ENCODE measurements at places on chromosomes 2 and 18.
A peak's percentile ranks its signal among the peaks of the same experiment; 100 is the strongest.

GRCh38 chr2:79219383-79219988, 59.9 kb upstream of the REG3A start:
- no peak for DNase-seq

GRCh38 chr2:72896446-72896845, 9.2 kb downstream of the SPR start:
- no peak for DNase-seq

- DNase-seq, result no peak
Observed at GRCh38 chr18:5529471-5529870, 14.3 kb downstream of the EPB41L3 start.

GRCh38 chr2:120632796-120633646, 102.6 kb upstream of the GLI2 start:
- no peak for DNase-seq

GRCh38 chr2:228318218-228318617, 136.7 kb upstream of the SPHKAP start:
- no peak for DNase-seq

GRCh38 chr18:46916551-46917107, 678 bp downstream of the PIAS2 start:
- peak; percentile 7 for DNase-seq

DNA sequence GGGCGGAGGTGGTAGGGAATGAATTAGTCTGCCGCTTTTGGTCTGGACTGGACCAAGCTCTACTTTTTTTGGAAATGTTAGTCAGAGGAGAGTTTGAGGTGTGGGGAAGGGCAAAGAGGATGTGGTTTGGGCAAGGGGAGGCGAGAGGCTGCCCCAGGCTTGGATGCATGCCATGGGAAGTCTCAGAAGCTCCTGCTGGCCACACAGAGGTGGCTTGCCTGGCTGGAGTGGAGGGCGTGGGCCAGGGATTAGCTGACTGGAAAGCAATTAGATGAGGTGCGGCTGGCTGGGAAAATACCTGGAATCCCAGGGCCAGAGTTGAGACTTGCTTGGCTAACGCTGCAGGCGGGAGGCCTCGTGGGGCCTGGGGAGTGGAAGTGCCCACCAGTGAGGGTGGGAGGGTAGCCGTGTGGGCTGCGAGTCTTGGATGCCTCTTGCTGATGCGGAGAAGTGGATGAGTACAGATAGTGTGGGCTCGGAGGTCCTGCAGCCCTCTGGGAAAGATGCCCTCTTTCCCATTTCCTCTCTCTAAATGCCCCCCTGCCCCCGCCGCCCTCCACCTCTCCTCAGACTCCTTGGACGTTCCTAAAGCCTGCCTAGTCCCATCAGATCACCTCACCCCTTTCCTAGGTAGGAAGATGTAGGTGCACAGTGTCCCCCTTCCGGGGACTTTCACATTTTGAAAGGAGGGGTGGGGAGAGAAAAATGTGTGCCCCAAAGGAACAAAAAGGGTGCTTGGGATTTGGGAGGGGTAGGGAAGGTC, 117.6 kb downstream of the SMAD7 start:
- DNase-seq, result no peak

DNA sequence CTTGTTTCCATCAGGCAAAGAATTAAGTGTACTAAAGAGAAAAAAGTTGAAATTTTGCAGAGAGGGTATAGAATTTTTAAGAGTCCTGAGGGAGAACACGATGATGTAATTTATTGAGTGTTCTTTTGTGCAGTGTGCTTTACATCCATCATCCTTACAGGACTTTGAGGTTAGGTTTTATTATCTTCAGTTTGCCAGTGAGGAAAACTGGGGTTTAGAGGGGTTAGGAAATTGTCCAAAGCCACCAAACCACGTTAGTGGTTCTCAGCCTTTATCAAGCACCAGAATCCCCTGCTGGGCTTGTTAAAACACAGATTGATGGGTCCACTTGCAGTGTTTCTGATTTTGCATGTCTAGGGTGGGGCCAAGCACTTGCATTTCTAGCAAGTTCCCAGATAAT, 277.5 kb downstream of the KCNS3 start:
- DNase-seq, result no peak

DNA sequence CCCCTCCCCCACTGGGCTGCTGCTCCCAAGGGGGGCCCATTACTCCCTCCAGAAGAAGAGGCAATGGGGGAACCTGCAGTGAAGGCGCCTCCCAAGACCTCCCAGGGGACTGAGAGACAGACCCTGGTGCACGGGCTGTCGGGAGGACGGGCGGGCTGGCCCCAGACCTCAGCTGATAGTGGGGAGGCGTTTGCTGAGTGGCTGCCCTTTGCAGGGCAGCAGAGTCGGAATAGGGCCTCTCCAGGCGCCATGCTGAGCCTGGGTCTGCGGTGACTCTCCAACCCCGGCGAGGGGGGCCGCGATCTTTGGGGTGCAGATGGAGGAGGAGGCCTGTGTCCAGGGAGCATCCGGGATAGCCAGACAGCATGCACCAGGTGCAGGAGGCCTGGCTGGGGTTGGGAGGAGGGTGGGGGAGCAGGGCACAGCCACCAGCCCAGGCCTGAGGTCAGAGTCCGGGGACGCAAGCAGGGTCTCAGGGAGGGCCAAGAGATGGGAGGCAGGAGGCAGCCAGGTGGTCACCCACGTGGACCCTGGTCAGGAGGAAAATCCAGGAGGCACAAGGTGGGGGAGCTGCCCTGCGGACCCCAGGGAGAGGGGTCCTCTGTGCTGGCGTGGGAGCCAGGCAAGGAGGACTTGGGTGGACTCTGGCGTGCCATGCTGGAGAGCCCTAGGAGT, 11.0 kb downstream of the CROCC2 start:
- no peak for DNase-seq

- no peak for DNase-seq
Observed at GRCh38 chr2:188276255-188276654, 15.4 kb upstream of the GULP1 start.

DNA sequence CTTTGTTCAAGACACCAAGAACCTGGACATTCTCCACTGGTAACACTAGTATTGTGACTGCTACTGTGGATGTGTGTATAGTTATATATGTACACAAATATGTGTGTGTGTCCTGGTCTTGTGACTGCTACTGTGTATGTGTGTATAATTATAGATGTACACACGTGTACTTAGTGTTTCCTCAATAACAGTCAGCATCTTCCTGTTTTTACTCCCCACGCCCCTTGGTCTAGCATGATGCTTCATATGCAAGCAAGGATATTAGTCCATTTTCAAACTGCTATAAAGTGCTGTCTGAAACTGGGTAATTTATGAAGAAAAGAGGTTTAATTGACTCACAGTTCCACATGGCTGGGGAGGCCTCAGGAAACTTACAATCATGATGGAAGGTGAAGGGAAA, 802.7 kb downstream of the RNF144A start:
- no peak for DNase-seq

- no peak for DNase-seq
Observed at GRCh38 chr2:43185146-43185545, 41.3 kb downstream of the ZFP36L2 start.

DNA sequence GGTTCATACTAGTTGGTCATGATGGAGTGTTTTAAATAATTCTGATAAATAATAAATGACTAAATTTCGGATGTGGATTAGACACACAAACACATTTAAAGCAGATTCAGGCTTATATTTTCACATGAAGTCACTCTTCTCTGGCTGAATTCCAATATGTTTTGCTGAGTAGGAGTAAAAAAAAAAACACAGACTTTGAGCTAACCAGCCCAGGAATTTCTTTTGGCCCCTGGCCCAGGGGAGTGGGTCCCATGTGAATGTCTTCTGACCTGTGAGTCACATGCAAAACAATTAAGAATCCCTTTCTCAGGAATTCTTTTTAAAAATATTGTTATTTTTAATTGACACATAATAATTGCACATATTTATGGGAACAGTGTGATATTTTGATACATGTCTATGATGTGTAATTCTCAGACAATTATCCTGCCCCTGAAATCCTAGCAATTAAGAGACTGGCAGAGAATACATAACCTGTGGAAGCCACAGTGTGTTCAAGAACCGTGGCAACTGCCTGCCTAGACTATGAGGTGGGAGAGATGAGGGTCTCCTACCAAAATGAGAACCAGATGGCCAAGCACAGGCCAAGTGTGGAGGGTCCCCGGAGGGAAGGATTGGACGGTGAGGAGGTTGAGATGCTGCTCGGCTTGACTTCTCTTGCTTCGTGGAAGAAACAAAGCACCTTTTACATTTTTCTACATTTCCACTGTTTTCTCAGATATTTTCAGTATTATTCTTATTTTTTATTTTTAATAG, 236.4 kb downstream of the PIEZO2 start:
- no peak for DNase-seq

- no peak for DNase-seq
Observed at GRCh38 chr2:20430461-20431300, 16.2 kb upstream of the RHOB start.

- DNase-seq, result no peak
Observed at GRCh38 chr2:179604598-179604997, 256.8 kb downstream of the ZNF385B start.

GRCh38 chr2:195600778-195601177, 56.2 kb upstream of the SLC39A10 start:
- DNase-seq, result no peak

DNA sequence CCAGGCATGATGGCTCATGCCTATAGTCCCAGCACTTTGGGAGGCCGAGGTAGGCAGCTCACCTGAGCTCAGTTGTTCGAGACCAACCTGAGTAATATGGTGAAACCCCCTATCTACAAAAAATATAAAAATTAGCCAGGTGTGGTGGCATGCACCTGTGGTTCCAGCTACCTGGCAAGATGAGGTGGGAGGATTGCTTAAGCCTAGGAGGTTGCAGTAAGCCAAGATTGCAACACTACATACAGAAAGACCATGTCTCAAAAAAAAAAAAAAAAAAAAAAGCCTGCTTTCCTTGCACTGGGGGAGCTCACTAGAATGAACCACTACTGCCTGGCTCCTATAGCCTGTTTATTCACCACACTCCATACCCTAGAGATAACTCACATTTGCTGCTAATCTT, 7.4 kb upstream of the MAT2A start:
- DNase-seq, result no peak

DNA sequence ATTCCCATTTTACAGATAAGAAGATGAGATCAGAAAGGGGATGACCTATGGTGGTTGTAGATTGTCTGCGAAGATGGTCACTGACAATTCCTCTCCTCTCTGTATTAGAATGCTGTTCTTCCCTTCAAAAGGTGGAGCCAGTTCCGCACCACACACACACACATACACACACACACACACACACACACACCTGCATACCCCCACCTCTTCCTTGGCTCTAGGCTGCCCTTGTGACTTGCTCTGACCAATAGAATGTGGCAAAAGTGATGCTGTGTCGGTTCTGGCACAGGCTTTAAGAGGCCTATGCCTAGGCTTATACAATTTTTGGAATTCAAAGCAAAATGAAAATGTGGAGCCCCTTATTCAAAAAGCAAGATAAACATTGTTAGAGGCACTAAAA, 88.0 kb downstream of the ZFP36L2 start:
- DNase-seq, result no peak

GRCh38 chr2:220332886-220333285, 705.5 kb downstream of the SLC4A3 start:
- DNase-seq, result no peak

DNA sequence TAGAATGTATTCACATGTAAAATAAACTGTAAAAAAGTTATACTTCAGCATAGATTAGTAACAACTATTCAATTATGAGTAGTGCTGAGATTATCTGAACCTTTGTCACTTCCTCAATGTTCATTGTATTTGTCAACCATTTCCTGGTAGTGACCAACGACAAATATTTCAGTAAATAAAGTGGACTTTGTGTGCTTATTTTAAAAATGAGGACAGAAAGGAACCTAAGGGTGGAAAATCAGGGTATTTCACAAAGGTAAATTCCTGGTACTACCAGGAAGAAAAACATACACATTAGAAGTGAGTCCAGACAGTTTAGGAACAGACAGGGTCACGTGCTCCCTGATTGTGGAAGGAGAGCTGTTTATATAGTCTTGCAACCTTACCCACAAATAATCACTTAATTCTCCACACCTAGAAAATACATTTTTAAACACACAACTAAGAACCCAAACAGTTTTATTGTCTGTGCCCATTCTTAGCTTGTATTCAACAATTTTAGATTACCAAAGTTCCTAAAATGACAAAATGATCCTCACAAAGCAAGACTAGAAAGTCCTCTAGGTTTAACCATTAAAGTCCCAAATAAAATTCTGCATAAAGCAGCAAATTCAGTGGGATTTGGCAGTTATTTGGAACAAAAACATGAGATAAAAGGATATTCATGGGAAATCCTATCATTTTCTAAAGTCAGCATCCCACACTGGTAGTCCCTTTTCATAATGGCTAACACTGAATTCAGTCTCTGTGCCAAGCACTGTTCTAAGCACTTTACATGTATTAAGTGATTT, 28.2 kb downstream of the PELI1 start:
- DNase-seq, result no peak

DNA sequence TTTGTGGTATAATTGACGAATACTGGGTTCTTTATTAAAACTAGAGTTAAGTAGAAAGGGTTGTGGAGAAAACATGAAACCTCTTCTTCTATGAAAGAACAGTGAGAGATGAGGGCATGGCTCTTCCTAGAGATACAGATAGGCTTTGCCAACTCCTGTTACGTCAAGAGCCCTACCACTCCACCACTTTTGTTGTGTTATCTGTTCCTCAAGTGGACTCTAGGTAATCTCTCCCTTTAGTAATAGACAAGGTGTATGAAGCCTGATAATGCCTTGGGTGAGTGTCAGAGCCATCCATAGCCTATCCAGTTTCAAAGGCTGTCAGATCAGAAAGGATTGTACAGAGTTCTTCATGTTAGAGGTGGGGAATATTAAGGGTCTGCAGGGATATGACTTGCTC, 176.4 kb downstream of the SETBP1 start:
- no peak for DNase-seq

DNA sequence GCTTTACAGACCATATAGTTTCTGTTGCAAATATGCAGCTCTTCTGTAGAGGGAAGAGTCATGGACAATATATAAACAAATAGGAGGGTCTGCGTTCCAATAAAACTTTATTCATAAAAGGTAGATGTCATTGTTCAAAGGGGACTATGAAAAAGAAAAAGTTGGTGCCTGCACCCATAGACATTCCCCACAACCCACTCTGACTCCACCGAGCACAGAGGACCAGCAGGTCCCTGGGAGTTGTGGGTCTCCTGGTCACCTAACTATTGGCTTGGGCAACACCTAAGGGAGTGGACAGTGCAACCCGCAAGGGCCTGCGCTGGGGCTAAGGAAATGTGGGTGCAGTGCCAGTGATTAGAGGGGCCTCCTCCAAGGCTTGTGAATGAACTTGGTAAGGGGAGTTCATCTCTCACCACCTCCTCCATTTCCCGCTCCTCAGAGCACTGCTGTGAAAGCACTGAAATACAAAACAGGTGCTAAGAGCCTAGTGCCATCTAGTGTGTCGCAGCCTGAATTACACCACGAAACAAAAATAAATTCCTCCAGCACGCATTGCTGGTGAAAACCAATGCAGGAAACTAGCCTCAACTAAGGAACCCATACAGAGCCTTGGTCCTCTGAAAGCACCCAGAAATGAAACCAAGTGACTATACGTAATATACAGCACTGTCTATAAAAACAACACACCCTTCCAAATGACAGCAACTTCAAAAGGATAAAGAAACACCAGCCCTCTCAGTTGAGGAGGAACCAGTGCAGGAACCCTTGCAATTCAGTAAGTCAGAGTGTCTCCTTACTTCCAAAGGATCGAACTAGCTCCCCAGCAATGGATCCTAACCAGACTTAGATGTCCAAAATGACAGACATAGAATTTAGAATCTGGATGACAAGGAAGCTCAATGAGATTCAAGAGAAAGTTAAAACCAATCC, 166.6 kb downstream of the RNF144A start:
- no peak for DNase-seq

- DNase-seq, result no peak
Observed at GRCh38 chr2:160582081-160582480, 88.5 kb upstream of the RBMS1 start.
